ENCODE measurements at places on chromosomes 3 and 15.

DNA sequence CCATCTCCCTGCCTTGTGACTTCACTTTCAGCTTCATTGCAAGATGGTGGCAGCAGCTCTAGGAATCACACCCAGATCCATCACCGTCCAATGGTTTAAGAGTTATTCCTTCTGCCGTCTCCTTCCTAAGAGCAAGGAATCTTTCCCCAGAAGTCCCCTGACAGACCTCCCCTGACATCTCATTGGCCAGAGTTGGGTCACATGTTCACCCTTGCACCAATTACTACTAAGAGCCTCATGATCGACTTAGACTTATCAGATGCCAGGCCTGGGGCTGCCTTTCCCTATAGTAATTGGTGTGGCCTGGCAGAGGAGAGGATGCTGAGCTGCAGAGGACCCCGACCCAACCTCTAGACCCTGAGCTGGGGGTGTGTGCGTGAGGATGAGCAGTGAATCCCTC lies 31.8 kb upstream of the RASGRF1 start:
- DNase-seq: no peak

DNA sequence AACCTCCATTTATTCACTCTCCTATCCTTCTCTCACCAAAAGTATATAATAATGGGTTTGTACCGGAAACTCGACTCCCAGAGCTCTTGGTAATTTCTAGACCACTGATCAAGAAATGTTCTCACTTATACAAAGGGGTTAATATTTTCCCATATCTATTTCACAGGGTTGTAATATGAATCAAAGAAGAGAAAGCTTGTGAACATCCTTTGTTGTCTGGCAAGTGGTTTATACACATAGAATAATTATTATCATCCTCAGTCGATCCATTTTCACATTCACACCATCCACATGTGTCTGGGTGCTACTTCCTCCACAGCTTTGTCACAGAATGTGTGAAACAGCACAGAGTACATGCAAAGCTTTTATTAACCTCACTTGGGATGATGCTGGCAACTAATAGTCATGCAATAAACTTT lies 29.9 kb upstream of the STT3B start:
- no peak for DNase-seq

DNA sequence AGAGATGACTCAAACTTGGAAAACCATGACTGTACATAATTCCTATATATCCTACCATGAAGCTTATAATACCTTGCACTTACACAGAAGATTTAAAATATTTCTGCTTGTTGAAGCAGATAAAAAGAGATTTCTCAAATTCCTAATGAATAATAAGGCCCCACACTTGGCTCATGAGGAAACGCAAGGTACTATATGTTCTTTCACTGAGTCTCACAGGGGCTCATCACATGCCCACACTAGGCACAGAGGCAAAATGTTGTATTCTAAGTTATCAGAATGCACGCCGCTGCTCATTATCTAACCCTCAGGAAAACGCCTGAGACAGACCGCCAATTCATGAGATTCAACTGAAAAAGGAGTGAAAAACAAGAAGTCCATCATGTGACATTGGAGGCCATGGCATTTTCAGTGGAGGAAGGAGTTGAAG lies 5.6 kb downstream of the MYO1E start:
- peak; percentile 57 for DNase-seq

GRCh38 chr3:32399030-32399620 lies 7.5 kb downstream of the CMTM7 start:
- peak; percentile 66 for DNase-seq

DNA sequence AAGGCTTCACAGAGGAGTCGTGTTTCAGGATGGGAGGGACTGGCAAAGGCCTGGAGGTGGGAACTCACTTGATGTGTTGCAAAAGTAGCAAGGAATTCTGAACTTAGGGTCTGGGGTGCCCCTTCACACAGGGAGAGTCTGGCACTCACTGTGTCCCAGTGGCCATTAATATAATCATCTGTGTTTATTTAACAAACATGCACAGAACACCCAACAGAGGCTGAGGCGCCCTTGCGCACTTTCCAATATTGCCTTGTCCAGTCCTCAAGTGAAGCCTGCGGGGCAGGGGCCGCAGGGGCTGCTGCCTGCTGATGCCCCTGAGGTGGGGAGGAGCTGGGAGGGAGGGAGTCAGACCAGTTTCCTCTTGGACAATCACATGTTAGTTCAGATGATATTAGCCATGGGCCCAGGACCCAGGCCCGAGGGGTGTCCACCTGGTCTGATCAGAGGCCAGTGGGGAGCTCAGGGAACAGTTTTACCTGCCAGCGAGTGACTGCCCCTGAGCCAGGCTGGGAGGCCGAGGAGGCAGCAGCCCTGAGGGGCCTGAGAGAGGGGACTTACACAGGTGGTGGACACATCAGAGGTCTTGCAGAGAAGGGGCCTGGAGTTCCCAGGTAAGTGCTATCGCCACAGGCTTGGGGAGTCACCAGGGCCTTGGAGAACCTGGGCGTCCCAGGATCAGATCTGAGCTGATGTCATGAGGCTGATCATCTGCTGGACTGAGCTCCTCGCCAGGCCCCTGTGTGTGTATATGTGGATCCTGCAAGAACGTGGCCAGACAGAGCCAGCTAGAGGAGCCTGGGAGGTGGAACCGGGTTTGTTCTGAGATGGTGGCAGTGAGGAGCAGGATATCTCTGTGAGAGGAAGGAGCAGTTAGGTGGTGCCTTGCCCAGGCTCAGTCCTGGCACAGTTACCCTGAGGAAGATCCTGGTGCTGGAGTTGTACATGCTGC lies 13.8 kb upstream of the TXNRD3 start:
- DNase-seq: no peak

DNA sequence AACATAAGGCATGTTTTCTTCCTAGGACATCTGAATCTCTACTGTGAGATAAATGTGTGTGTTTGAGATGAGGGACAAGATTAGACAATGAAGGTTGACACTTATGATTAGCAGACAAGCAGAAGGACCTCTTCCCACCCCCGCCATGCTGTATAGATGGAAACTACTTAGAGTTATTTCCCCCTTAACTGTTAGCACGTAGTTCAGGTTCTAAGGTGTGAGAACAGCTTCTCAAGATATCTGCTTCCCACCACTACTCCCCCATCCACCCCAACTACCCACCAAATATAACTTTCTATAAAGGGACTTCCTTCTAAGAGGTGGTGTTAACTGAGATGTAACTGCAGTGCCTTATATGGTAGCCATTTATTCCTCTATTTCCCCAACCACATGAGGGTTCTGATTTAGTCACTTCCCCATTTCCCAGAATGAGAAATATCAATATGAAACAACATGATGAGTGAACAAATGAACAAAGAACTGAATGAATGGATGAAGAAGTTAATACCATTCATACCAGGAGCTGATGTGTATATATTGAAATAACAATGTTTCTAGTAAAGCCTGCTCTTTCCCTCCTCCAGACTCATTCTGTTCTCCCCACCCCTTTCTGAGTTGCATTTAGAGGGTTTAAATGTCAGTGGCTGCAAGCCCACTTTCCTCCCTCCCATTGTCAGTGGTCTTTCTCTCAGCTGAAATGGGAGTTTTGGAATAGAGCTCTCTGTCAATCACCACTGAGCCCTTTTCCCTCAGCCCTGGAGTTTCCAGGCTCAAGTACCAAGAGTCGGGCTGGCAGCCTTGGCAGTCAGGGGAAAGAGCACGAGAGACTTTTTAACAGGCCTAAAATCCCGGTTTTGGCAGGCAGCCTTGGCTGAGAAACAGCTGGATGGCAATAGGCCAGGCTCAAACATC lies 7.7 kb upstream of the RFTN1 start:
- DNase-seq: no peak

- no peak for DNase-seq
These were observed 81.9 kb downstream of the CCK start for GRCh38 chr3:42183991-42184632.

- no peak for DNase-seq
These were observed 515.4 kb downstream of the FOXP1 start for GRCh38 chr3:71067977-71068654.

DNA sequence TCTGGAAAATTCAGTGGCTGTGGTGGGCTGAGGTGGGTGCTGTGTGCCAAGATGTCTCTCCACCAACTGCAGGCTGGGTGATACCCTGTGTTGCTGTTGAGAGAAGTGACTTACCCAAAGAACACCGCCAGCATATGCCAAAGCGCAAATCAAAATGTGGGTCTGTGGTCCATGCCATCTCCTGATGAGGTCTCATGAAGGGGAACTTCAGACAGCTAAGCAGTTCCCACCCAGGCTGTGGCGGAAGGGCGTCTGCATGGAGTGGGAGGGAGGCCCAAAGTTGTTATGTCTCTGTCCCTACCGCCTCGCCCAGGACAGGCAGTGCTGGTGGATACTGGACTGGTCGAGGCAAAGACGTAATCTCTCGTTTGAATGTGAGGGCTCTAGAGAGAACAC lies 70.9 kb upstream of the PLXNA1 start:
- no peak for DNase-seq

GRCh38 chr3:12992629-12993516 lies 80.4 kb downstream of the IQSEC1 start:
- no peak for DNase-seq

DNA sequence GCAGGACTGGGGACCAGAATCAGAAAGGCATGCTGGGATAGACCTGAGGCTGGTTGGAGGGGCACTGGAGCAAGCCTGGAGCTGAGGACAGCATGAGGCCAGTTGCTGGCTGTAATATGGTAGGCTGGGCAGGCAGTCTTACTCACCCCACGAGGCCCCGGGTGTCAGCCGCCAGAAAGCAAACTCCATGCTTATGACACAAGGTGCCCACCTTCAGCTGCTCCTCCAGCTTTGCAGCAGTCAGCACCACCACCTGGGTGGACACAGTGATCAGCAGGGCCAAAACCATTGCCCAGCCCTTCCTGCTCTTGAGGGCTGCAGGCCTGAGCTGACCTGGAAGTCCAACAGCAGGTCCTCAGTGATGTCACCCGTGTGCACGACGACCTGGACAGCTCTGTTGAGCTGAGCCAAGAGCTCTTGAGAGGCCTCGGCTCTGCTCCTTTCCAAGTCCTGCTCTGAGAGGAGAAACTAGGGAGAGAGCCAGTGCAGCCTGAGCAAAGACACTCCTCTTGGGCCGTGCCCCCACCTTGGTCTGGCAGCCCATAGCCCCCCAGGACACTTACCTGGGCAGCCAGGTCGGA lies 747 bp downstream of the UBA7 start:
- no peak for DNase-seq

GRCh38 chr3:168034152-168034928 lies 61.4 kb downstream of the GOLIM4 start:
- peak; percentile 13 for DNase-seq

DNA sequence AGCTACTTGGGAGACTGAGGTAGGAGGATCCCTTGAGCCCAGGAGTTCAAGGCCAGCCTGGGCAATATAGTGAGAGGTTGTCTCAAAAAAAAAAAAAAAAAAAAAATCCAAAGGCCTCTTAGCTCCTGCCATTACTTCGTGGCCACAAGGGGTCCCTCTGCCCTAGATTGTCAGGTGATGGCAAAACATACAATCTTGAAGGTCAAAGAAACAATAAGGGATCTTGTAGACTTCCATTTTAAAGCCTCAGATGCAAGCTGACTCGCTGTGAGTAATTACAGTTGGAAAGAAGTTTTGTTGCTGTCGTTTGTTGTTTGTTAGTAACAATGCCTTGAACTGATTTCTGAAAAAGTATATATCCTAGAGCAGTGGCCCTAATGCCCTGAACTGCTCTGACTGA lies 55.9 kb upstream of the PLCL2 start:
- DNase-seq: peak; percentile 44

GRCh38 chr15:98333251-98333650 lies 315.1 kb upstream of the IGF1R start:
- no peak for DNase-seq

DNA sequence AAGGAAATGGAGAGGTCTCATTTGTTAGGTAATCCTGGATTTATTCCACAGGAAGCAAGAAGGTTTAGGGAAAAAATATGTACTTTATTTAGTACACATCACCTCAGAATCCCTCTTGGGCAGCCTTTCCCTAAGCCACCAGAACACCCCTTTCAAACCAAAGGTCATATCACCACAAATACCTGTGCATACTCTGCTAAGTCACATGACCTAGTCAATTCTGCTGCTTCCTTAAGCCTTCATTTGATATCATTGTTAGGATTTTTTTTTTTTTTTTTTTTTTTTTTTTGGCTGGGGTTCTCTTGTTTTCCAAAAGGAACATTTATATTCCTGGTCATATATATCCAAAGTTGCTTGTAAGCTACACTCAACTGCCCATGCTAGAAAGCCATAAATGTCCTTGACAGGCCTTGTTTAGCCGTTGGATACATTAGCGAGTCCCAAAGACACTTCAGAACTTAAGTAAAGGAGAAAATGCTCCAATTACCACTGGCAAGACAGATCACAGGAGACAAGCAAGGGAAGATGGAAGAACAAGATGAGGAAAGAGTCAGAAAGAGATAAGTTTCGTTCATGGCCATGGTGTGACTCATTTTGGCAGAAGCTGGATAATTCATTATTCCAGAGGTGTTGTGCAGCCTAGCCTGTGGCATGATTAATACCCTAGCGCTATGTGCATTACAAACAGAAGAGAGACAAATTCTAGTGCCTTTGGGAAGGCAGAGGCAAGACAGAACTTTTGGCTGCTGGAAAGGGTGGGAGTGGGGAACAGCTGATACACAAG lies 155.6 kb upstream of the SLC2A2 start:
- DNase-seq: peak; percentile 60

DNA sequence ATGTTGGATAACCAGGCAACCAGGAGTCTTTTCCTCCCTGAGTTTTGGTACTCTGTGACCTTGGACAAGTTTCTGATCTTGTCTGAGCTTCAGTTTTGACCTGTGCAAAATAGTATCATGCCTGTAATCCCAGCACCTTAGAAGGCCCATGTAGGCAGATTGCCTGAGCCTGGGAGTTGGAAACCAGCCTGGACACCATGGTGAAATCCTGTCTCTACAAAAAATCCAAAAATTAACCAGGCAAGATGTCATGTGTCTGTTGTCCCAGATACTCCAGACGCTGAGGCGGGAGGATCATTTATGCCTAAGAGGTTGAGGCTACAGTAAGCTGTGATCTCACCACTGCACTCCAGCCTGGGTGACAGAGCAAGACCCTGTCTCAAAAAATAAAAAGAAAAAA lies 114.8 kb downstream of the IL12A start:
- no peak for DNase-seq

DNA sequence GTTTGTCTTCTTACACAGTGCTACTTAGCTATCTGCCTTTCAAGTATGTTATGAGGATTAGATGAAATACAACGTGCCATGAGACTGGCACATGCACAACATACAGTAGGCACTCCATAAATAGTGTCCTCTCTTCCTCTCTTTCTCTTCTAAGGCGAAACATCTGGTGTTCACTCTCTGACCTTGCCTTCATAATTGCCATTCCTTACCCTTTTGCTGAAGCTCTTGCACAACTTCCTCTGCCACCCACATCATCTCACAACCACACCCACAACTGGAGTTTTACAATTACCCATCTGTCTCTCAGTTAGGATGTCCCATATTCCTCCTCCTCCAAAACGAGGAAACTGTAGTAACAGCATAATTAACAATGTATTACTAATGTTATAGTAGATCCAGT lies 26.4 kb upstream of the ACP3 start:
- peak; percentile 61 for DNase-seq

DNA sequence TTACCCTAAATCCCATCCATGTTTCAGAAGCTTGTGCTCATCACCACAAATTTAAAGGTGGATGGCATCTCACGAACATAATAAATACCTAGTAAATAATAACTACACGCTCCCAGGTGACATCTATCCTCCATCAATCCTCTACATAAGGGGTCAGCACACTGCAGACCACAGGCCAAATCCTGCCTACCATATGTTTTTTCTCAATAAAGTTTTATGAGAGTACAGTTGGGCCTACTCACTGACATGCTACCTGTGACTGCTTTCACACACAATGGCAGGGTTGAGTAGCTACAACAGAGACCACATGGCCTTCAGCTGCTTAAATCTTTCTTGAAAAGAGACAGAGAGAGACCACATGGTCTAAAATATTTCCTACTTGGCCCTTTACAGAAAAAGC lies 105.9 kb downstream of the LMLN start:
- no peak for DNase-seq

GRCh38 chr15:71042356-71042922 lies 72.8 kb upstream of the THSD4 start:
- DNase-seq: peak; percentile 21

Data from epithelial cell of esophagus (primary cell).